Activated T-cell treated with anti-CD3 and anti-CD28 coated beads for 48 hours (primary cell): ENCODE measurements at places on chromosomes 11 and 22.
A peak's percentile ranks its signal among the peaks of the same experiment; 100 is the strongest.

- no peak for DNase-seq
Observed at GRCh38 chr22:20243537-20244249, 24.4 kb downstream of the RTN4R start.

DNA sequence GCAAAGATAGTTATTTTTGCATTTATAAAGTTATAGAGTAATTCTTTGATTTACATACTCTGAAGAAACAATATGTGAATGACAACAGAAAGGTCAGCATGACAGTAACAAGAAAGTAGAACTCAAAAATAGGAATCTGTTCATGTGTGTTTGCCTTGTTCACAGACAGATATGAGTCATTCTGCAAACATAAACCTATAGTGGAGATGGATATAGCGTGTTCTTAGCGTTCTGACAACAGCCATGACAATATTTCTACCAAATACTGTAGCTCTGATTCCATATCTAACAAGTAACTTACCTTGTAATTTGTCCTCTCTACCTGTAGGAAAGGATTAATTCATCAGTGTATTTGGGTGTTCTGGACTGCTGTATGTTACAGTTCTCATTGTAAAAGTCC lies 208.5 kb upstream of the MTMR2 start:
- DNase-seq = no peak

GRCh38 chr11:86255896-86256295 lies 11.3 kb downstream of the EED start:
- DNase-seq = no peak

DNA sequence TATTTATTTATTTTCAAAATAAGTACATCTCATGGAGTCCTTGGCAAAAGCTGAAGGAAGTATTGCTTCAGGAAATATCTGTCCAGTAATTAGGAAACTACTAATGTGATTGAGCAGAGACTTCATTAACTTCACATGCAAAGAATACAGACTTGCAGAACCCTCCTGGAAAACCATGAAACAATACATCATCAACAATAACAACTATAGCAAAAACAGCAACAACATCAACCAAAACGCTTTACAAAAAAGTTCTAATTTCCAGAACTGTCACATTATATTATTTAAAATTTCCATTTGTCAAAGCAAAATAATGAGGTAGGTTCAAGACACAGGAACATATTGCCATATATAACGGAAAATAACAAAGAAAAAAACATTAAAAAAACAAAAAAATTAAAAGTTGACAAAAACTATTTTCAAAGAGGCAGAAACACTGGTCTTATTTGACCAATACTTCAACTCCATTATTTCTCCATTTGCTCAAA lies 79.8 kb upstream of the TOP3B start:
- DNase-seq = no peak

DNA sequence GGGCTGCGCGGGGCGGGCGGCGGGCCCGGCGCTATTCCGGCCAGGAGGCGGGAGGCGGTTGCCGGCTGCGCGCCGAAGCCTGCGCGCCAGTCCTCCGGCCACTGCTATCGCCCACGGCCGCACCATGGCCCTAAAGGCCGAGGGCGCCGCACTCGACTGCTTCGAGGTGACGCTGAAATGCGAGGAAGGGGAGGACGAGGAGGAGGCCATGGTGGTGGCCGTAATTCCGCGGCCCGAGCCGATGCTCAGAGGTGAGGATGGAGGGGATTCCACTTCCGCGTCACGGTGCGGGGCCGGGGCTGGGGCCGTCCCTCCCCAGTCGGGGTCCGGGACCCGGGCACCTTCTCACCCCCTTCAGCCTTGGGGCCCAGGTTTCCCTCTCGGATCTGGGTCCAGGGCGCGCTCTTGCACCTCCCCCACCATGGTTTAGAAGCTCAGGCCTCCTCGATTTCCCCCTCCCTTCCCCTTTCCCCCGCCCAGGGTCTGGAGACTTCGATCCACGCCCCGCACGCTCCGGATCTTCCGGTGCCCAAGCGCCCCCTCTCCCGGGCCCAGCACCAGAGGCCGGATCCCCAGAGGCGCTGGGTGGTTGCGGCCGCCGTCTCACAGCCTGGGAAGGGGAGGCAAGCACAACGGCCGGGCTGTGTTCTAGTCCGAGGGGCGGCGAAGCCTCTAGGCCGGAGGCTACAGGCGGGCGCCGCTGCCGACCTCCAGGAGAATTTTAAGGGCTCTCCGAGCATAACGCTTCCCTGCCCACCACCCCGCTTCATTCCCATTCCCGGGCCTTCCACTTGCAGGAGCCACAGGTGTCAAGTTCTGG lies 517 bp downstream of the SPINDOC start:
- DNase-seq = peak; percentile 33

- DNase-seq = no peak
Observed at GRCh38 chr11:33321422-33321821, 64.2 kb downstream of the HIPK3 start.

DNA sequence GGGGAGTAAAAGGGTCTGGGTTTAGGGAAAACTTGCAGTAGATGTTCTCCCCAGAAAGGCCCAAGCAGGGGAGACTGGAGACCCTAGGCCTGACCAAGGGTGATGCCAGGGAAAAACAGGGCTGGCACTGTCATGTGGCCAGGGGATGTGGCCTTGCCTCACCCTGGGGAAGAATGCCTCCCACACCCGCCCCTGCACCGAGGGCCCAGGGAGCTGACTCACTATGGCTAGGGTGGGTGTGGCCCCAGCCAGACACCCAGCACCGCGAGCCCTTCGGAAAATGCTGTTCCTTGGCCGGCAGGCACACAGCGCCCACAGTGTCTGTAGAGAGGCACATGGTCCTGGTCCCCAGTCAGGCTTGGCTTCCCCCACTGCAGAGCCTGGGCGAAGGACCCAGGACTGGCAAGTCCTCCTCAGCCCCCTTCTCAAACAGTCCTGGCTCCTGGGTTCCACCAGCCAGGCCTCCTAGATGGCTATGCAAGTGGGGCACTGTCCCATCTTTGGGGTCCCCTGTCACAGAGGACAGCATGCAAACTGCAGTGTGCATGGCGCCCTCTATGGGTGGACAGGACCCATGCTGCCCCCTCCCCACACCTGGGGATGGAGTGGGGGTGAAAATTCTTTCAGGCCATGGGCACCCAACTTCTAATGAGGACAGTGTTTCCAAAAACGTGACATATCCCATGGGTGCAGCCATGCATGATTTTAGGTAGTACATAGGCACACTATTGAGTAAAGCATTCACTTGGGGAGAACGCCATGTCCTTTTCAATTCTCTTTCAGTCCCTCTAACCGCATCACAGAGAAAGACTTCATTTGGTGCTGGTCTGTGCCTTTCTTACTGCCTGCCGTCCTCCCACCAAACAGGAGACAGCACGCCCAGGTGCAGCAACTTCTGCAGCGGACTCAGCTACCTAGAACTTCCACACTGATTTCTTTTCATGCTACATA lies 15.2 kb downstream of the TMPRSS5 start:
- DNase-seq = peak; percentile 14
